Activated T-cell treated with anti-CD3 and anti-CD28 coated beads, Interleukin-2, amount 50 U/mL, for 48 hours (primary cell): ENCODE measurements at places on chromosomes 6 and 20.
A peak's percentile ranks its signal among the peaks of the same experiment; 100 is the strongest.

DNA sequence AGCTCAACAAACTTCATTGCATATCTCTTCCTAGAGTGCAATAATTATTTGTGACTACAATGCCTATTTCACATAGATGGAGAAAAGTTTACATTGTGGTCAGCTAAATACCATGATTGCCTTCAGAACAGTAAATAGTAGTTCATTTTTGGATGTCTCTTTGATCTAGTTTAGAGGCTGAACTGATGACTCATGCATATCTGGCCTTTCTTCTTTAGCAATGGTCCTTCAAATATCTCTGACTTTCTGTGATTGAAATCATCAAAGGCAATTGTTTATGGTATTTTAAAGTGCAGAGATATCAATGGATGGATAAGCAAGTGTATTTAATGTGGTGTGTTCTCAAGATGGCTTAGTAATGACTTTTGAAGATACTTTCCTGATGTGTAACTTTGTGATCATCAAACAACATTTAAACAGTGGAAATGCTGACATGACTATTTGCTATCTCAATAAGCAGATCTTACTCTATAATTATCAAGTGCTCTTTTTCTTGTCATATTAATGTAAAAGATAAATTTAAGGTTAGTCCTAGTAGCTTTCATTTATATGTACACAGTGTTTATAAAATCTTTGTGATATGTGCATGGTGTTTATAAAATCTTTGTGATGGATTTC lies 523.7 kb upstream of the SLC35B3 start:
- no peak for DNase-seq

DNA sequence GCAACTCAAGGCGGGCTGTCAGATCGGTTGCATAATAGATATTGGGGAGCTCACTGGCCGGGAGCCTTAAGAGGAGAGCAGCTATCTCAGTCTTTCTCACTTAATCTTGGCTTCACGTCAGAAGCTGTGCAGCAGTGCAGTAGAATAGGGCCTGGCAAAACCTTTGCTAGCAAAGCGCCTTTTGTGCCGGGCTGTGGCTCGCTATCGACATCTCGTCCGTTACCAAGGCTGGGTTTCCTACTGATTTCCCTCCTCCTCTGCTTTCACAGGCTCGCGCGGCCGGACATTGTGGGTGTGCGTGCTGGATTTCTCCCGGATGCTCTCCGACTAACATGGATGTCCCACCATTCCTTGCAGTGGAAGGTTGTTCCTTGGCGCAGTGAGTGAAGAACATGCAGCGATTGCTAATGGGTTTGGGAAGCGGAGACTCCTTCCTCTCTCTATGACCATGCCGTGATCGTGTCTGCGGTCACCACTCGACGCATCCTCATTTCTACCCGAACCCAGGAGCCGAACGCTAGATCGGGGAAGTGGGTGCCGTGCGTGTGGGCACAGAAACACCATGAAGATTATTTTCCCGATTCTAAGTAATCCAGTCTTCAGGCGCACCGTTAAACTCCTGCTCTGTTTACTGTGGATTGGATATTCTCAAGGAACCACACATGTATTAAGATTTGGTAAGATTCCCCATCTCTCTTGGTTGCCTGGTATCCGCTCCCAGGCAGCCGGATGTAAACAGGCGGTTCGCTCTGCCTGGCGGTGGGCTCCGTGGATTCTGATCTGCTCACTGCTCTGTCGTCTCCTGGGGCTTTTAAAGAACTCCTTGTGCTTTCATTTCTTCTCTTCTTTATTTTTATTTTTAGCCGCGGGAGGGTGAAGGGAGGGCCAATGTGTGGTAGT lies 5.5 kb downstream of the GRIK2 start:
- no peak for DNase-seq

DNA sequence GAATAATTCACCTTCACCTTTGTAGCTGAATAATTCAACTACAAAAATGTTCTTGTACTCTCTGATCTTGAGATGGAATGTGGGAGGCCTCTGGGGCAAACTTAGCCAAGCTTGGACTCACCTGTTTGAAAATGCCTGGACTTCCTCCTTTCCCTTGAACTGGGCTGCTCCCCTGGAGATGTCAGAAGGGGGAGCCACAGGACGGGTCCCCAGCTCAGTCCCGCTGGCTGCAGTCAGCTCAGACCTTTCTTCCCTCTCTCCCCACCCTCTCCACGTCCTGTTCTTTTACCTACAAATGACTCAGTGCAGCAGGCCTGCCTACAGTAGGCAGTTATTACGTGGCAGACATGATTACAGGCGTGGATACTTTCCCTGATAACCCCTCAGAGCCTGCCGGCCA lies 131.5 kb upstream of the RALGAPA2 start:
- DNase-seq = no peak

DNA sequence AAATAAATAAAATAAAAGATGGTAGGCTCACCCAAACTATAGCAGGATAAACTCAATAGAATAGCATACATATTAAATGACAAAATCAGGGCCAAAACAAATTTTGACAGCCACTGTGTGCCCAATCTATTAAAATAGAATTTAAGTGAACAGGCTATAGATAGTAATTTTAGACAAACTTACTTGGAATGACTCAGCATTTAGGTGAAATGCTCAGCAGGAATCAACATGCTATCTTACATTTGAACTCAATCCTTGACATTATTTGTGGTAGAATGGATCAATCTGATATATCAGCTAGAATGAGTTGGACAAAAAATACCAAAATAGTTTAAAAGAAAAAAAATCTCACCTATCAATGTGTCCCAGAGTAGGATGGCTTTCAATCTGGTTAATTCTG lies 578.6 kb downstream of the RFPL4B start:
- DNase-seq = no peak

DNA sequence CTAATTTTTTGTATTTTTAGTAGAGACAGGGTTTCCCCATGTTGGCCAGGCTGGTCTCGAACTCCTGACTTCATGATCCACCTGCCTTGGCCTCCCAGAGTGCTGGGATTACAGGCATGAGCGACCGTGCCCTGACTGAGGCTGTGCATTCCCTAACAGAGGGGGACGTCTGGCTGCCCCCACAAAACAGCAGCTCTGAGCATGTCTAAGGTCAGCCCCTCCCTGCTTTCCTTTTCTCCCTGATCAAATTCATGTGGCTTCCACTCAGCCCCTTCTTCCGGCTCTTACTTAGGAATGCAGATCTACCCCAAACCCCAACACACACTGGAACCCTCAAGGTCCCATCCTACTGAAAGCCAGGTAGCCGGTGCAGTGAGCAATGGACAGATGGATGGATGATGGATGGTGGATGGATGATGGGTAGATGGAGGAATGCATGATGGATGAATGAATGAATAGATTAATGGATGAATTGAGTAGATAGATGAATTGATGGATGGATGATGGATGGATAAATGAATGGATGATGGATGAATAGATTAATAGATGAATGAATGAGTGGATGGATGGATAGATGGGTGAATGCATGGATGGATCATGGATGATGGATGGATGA lies 91.5 kb upstream of the BHLHE23 start:
- no peak for DNase-seq

DNA sequence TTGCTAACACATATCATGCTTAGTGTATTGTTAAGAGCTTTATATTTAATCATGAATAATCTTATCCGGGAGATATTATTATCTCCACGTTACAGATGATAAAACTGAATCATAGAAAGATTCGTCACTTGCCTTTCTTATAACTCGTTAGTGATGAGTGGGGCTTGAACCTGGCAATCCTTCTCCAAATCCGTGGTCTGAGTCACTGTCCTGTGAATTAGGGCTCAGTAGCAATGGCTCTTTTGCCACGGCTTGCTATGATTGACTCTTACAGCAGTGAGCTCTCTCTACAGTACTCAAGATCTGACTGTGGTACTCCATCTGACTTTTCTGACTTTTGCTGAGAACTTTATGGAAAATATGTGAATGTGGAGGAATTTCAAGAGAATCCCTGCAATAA lies 246.9 kb downstream of the PACRG start:
- DNase-seq = no peak

GRCh38 chr20:5919626-5920544 lies 30.4 kb downstream of the TRMT6 start:
- DNase-seq = no peak

DNA sequence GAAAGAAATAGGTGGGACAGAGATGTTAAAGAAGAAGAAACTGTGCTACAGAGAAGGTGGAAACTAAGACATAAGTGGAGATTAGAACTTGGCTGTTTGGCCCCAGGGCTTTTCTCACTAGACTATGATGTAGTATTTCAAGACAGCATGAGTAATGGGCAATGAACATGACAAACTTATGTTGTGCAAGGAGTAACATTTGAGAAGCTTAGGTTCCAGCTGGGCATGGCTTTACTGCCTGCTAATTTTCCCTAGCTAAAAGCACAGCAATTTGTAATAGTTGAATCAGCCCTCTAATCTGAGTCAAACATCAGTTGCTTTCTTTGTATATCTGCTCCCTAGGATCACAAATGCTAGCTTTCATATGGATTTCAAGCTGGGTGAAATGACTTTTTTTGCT lies 294.3 kb upstream of the BMP2 start:
- DNase-seq = no peak

DNA sequence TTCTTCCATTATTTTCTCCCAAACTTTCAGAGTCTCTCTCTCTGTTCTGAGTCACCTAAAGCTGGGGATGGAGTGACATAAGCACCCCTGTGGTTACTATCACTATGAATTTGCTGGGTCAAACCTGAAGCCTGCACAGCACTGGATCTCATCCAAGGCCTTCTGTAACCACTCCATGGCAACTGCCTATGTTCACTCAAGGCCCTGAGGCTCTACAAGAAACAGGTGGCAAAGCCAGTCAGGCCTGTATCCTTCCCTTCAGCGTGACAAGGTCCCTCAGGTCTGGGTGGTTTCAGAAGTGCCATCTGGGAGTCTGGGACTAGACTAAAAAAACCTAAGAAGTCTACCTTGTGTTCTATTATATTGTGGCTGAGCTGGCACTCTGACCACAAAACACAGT lies 1278.8 kb upstream of the EYS start:
- no peak for DNase-seq

DNA sequence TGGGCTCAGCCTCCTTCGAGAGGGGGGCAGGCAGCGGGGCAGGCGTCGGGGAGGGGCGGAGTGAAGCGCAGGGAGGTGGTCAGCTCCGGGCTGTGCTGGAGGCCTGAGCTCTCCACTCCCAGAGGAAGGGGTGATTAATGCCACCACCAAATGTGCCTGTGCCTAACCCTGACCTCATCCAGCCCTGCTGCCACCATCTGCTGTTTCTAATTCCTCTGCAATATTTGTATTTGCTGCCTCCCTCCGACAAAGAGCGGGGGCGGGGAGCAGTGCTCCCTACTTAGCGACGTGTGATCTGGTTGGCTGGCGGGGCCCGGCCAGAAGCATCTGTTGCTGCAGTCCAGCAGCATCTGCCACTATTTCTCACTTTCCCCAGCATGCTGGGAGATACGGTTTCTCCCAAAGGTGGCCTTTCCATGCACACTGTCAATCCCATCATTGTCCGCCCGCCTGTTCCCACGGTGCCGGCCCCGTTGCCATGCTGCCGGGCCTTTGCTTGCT lies 47.0 kb downstream of the DLL1 start:
- DNase-seq = no peak

DNA sequence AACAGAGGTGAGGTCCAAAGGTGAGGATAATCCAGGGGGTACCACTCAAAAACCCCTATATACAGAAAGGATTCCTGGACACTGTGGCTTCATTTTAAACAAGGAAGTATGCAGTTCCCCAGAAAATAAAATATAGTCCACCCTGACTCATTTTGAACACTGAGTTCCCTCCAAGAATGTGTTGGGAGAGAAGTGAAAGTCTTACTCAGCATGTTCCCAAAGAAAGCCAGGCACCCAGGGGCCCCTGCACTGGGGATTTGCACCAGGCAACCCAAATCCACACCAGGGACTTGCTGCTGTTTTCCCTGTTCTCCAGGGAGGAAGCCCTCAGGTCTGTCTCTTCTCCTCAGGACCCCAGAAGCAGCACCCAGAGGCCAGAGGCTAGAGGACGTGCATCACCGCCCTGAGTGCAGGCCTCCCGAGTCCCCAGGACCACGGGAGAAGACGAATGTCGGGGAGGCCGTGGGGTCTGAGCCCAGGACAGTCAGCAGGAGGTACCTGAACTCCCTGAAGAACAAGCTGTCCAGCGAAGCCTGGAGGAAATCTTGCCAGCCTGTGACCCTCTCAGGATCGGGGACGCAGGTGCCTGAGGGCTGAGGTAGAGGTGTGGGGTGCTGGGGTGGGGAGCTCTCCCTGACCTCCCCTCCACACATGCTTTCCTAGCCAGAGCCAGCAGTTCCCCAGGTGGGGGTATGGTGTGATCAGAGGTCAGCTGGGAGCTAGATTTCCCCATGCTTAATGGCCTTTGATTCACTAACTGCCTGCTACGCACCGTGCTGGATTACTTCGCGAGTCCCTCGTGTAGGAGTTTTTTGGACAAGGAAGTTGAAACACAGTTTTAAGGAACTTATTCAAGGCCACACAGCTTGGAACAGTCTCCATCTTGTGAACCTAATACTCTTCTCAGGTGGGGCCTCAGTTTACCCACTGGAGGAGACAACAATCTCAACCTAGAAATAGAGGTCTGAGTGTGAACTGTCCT lies 3.3 kb downstream of the FGD2 start:
- DNase-seq = no peak

- no peak for DNase-seq
Observed at GRCh38 chr6:108608453-108609275, 47.9 kb downstream of the FOXO3 start.

GRCh38 chr6:100461278-100461916 lies 3.3 kb downstream of the SIM1 start:
- DNase-seq = no peak

GRCh38 chr6:138465007-138465645 lies 34.2 kb downstream of the NHSL1 start:
- no peak for DNase-seq

- DNase-seq = no peak
Observed at GRCh38 chr6:138146544-138146943, 15.2 kb upstream of the ARFGEF3 start.

GRCh38 chr20:38658879-38659596 lies 57.4 kb downstream of the ARHGAP40 start:
- peak; percentile 41 for DNase-seq

DNA sequence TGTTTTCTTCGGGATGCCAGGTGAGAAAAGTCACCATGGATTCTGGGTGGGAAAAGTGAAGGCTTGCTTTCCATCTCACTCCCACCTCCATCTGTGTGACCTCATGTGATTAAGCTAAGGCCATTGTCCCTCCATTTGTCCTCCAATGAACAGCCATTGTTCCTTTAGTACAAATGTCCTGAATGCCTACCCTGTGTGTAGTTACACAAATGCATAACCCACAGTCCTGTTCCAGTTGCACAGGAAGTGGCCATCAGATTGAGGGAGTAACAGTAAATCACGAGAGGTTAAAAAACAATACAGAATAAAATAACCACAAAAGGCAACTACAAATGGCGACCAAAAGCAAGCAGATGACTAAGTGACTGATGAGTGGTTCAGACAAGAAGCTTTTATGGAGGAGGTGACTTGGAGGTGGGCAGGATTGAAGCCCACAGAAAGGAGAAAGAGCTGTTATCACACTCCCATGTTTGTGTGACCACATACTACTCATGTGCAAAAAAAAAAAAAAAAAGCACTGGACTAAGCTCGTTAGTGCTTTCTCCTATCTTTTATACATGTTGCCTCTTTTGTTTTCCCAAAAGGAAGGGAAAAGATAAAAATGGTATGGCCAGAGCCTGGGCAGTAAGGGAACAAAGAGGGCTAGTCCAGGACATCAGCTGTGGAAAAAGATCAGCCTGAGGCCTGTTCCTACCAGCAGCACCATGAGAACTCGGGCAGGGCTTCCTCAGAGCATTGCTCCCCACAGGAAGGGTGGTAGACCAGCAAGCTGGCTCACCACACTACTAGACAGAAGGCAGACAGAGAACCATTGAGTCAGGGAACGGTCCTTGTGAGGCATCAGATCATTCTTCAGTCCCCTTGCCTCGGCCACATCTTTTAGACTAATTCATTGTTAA lies 111.0 kb downstream of the TFAP2A start:
- DNase-seq = no peak

- no peak for DNase-seq
Observed at GRCh38 chr6:167588181-167588919, 238.4 kb upstream of the AFDN start.
